H7 (cell line): ENCODE measurements at places on chromosomes 6 and 20.

DNA sequence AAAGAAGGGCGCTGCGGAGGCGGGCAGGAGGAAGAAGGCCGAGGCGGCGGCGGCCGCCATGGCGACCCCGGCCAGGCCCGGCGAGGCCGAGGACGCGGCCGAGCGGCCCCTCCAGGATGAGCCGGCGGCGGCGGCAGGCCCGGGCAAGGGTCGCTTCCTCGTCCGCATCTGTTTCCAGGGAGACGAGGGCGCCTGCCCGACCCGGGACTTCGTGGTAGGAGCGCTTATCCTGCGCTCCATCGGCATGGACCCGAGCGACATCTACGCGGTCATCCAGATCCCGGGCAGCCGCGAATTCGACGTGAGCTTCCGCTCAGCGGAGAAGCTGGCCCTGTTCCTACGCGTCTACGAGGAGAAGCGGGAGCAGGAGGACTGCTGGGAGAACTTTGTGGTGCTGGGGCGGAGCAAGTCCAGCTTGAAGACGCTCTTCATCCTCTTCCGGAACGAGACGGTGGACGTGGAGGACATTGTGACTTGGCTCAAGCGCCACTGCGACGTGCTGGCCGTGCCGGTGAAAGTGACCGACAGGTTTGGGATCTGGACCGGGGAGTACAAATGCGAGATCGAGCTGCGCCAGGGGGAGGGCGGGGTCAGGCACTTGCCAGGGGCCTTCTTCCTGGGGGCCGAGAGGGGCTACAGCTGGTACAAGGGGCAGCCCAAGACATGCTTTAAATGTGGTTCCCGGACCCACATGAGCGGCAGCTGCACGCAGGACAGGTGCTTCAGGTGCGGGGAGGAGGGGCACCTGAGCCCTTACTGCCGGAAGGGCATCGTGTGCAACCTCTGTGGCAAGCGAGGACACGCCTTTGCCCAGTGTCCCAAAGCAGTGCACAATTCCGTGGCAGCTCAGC is 780 bp downstream of the ZCCHC3 start:
- DNase-seq = peak; percentile 71

DNA sequence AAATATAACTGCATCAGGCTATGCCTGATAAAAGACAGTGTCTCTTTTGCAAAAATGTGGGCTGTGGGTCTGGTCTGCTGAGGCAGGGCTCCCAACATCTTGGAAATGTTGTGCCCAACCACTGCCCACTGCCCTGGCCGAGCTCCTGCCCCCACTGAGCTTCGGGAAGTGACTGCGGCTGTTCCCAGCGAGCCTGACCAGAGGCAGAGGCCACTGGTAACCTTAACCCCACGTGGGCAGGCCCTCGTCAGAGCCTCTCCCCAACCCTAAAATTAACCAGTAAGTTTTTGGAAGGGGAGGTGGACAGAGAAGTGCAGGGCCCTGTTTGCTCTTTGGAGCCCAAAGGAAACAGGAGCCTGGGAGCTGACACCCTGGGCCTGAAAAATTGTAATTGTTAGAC is 225.9 kb downstream of the MAFB start:
- no peak for DNase-seq

GRCh38 chr6:37429352-37429750 is 3.7 kb upstream of the CMTR1 start:
- DNase-seq = no peak

GRCh38 chr20:53706466-53707370 is 113.1 kb upstream of the ZNF217 start:
- DNase-seq = no peak
